ENCODE measurements at places on chromosomes 2 and 18. TPM values are rescaled to one million over a fixed set of nuclear protein-coding genes. Genes with fewer than 3 reads are reported as not detected.

The TDRD15 gene
- not detected for polyA plus RNA-seq

The SCN9A gene
- polyA plus RNA-seq = 1.5 TPM

The INSIG2 gene
- 19.2 TPM for polyA plus RNA-seq

The CAPN10 gene
- 28.3 TPM for polyA plus RNA-seq

DNA sequence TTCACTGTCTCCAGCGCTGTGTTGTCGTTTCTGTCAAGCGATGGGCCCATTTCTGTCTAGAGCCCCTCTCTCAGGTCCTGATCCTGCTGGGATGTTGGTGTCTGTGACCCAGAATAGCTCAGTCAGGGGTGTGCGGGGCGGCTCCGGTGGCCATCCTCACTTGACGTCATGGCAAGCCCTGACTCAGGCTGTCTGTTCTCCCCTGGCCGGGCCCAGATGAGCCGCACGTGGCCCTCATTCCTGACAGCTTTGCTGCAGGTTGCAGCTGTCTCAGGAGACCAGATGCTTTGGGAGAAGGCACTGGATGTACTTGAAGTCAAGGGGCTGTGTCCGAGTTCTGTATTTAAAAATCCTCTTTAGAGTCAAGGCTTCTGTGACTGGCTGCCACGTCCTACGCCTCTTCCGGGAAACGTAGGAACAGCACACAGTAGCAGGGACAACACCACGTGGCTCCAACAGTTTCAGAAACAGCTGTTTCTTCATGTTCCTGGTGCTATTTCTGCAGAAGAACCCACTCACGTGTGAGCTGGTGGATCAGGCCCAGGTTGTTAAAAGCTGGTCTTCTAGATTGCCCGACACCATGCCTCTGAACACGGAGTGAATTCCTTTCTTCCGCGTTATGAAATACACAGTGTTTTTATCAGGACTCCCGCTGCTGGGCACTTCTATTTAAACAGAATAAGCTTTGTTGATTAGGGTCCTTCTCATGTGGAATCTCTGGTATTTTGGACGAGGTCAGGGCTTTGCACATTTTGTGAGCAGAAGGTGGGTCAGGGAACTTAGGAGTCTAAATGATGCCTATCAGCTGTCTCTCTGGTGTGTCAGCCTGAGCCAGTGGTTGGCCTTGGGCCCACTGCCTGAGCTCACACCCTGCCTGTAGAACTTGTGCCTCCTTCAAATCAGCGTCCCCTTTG lies 28.3 kb upstream of the NTSR2 start:
- peak; percentile 56 for DNase-seq

DNA sequence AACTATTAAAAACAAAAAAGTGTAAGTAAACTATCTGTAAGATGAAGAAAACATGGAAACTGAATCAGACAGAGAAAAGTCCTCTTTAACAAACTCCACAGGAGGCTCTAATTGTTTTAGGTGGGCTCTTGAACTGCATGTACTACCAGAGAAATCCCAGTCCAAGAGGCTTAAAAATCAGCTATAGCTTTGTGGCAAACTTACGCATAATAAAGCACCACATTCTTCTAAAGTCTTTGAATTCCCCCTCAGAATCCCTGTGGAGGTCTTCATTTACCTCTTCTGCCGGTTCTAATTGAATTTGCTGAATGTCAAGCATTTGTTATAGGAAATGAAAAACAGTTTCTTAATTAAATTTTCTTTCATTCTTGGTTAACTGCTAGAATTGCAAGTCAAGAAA lies 40.8 kb downstream of the CHN1 start:
- no peak for DNase-seq

- peak; percentile 68 for DNase-seq
These were observed 41.7 kb upstream of the MALL start for GRCh38 chr2:110157153-110157793.

DNA sequence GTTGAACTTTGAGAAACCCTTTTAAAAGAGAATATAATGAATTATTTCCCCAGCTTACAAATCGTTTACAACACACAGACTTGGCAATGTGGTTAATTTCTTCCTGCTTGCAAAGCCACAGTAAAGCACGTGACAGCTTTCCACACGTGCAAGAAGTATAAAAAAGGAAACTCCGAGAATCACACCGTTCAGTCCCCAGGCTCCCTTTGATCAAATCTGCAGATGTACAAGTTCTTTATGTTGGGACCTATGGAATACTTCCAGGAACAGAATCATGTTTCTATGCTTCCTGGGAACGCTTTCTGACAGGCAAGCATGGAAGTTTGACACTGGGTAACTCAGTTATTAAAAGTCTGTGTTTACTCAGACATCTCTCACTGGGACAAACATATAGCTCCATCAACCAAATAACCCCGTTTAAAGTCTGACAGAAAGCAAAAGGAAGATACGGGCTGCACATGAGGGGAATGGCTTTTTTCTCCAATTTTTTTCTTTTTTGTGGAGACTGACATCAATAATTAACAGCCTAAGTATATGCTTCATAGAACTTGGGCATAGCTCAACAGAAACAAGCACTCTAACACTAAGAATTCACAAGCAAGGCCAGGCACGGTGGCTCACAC lies 134.8 kb downstream of the EIPR1 start:
- no peak for DNase-seq

GRCh38 chr2:5482929-5483331 lies 209.3 kb upstream of the SOX11 start:
- peak; percentile 82 for DNase-seq

DNA sequence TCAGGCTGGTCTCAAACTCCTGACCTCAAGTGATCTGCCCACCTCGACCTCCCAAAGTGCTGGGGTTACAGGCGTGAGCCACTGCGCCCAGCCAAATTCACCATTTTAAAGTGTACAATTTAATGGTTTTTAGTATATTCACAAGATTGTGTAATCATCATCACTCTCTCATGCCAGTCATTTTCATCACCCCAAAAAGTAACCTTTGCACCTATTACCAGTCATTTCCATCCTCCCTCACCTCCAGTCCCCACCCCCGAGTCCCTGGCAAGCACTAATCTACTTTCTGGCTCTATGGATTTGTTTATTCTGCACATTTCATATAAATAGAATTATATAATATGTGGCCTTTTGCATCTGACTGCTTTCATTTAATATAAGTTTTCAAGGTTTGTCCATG lies 10.8 kb downstream of the PCBP1 start:
- no peak for DNase-seq

DNA sequence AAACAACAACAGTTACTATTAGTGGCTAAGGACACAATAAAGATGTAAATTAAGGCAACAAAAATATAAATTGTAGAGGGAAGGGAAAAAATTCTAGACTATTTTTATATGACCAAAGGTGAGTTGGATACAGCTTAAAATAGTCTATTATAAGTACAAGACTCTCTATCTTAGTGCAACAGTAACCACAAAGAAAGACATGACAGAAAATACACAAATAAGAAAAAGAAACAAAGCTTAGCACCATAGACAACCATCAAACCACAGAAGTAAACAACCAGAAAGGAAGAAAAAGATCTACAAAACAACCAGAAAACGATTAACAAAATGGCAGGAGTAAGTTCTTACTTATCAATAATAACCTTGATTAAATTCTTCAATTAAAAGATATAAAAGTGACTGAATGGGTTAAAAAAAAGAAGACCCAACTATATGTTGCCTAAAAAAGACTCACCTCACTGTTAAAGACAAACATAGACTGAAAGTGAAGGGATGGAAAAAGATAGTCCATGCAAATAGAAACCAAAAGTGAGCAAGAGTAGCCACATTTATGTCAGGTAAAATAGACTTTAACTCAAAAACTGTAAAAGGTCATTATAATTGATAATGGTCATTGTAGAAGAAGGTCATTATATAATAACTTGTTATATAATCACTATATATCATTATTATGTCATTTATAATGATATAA lies 62.5 kb downstream of the USP40 start:
- DNase-seq = no peak

GRCh38 chr2:233468047-233468740 lies 98.4 kb downstream of the USP40 start:
- no peak for DNase-seq

GRCh38 chr2:237721458-237721857 lies 77.1 kb upstream of the RBM44 start:
- DNase-seq = no peak

DNA sequence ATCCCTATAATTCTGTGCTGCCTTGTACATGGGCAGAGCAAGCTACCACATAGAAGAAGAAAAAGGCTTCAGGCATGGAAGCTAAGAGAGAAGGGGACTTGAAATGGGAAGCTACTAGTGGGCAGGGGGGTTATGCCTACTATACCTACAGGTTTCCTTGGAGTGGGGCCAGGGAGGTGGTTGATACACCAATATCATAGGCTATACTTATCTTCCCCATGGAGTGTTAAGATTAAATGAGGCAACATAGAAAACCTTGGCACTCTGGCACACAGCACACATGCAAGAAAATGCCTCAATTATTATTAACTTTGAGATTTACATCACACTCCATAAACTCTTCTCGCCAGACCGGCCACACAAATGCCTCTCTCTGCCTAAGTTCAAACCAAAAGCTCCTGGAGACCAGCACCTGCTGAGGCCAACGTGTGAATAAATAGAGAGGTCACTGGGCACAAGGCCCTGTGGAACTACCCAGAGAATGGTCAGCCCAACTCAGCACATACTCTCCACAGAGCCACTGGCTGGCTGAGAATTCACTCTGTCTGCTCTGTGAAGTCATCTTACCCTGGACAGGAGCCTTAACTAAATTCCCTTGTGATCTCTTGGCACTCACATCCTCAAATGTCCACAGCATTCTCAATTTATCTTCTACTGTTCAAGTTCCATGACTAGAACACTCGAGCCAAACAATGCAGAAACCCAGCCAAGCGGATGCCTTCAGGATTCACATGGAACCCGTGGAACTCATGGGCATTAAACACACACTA lies 498.7 kb downstream of the BCL11A start:
- no peak for DNase-seq

DNA sequence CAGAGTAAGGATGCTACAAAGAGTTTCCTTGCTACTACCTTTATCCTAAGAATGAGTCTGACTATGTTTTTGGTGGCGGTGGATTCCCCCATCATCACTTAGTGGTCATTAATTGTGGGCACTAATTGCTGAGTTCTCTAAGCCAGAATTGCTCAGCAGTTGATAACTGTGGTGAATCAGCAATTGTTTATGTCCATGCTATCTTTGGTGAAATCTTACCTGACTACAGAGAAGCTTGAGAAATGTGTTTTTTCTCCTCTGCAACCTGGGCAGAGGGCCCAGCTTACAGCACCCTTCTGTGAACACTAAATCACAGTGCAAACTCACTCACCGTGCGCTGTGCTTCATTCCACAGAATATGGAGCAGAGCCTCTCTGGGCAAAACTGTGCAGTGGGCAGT lies 683.6 kb downstream of the CNTNAP5 start:
- DNase-seq = no peak

- no peak for DNase-seq
These were observed 226.0 kb upstream of the TANK start for GRCh38 chr2:160934263-160934662.

- no peak for DNase-seq
These were observed 23.2 kb upstream of the SLC1A4 start for GRCh38 chr2:64966017-64966416.

DNA sequence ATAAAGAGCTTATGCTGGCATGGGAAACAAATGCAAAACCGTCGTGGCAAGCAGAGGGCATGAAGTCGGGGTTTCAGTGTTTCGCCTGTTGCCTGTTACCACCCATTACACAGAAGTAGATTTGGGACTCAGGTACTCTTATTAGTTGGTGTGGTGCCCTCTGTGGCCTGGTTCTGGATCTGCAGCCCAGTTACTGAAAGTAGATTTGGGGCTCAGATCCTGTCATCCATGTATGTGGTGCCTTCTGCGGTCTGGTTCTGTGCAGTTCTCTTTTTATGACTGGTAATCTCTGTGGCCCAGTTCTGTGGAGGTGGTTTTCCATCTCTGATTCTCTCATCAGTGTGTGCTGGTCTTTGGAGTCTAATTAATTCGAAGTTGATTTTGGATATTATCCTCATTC lies 45.2 kb downstream of the ADNP2 start:
- no peak for DNase-seq
